ENCODE measurements at places on chromosomes 16 and 17. TPM values are rescaled to one million over a fixed set of nuclear protein-coding genes. Genes with fewer than 3 reads are reported as not detected.

Gene CRYM
- total RNA-seq: 7.1 TPM

GRCh38 chr17:46212634-46213435 lies 19.6 kb upstream of the KANSL1 start:
- DNase-seq: peak; percentile 82

- DNase-seq: no peak
Observed at GRCh38 chr16:77331802-77332586, 102.8 kb downstream of the ADAMTS18 start.

DNA sequence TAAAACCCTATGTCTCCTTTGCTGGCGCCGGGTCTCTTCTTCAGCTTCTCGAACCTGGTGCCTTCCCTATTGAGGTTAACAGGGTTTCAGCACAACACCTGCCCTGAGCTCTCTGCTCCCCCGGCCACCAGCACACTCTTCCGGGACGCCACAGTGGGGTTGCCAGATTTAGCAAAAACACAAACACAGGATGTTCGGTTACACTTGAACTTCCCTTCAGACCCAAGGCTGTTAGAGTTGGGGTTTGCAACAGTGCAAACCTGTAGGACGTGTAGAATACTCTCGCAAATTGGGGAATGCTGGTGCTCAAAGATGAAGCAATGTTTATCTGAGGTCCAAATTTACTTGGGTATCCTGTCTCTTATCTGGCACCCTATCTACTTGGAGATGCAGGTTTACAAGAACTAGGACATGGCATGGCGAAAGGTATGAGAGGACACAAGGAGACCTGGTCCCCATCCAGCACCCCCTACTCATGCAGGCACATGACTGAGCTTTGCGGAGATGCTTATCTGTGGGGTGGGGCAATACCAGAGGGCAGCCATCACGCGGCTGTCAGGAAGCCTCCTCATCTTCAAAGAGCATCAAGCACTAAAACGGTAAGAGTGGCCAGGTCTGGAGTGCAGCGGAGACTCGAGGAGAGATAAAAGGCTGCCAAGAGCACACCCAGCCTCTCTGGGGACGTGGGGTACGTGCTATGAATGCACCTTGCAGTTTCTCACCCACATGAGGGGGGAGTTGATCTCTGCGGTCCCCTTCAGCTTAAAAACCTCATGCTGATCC lies 52.8 kb downstream of the SDK2 start:
- DNase-seq: no peak
